ENCODE measurements at places on chromosomes 12 and 14.

DNA sequence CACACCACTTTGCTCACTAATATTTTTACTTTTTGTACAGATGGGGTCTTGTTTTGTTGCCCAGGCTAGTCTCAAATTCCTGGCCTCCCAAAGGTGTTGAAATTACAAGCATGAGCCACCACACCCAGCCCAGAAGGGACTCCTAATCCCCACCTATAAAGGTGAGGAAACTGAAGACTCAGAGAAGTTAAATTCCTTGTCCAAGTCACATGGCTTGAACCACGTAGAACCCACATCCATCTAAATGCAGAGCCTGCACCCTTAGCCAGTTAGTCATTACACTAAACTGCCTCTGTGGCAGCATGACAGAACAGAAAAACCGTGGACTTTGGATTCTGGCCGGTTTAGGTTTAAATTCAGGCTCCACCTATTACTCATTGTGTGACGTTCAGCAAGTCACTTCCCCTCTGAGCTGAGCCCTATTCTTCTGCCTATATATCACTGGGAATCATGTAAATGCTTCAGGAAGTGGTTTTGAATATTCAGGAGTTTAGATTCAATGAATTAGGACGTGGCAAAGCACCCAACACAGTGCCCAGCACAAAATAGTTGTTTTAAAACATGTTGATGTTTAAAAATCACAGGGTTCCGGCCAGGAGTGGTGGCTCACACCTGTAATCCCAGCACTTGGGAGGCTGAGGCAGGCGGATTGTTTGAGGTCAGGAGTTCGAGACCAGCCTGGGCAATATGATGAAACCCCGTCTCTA, 3.0 kb upstream of the CORO1C start:
- peak; percentile 30 for DNase-seq
- H3K27me3 ChIP-seq = no peaks in the 10 kb centered on the region
- peak overlapping the region; percentile 52 for H3K4me3 ChIP-seq
- no peak overlapping the region for H3K27ac ChIP-seq
- H3K36me3 ChIP-seq = no peaks in the 10 kb centered on the region
- H3K4me1 ChIP-seq = peaks cover 34% of the 10 kb centered on the region

- H3K4me3 ChIP-seq = no peak overlapping the region
- H3K27ac ChIP-seq = no peak overlapping the region
- H3K36me3 ChIP-seq = no peaks in the 10 kb centered on the region
- H3K4me1 ChIP-seq = no peaks in the 10 kb centered on the region
- DNase-seq = no peak
These were observed 35.5 kb downstream of the STXBP6 start for GRCh38 chr14:25014440-25014839.

DNA sequence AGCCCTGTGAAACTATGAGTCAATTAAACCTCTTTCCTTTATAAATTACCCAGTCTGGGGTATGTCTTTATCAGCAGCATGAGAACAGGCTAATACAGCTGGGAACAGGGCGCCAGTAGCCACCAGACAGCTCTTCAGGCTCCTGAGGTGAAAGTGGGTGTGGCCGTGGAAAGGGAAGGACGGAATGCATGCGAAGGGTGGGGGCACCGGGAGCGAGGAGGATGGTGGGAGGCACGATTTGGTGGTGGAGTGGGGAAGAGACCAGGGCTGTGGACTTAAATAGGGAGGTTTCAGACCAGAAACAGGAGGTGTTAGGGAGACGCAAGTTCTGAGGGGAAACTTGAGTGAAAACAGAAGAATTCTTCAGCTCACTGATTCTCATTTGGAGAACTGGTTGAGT, 44.1 kb upstream of the CHST11 start:
- no peak for DNase-seq
- peaks cover 14% of the 10 kb centered on the region for H3K4me1 ChIP-seq
- no peak overlapping the region for H3K27ac ChIP-seq
- H3K27me3 ChIP-seq = no peaks in the 10 kb centered on the region

GRCh38 chr12:117051380-117051779, 47.8 kb downstream of the TESC start:
- H3K4me3 ChIP-seq = no peak overlapping the region
- no peak overlapping the region for H3K27ac ChIP-seq
- no peaks in the 10 kb centered on the region for H3K36me3 ChIP-seq
- H3K27me3 ChIP-seq = no peaks in the 10 kb centered on the region
- no peaks in the 10 kb centered on the region for H3K4me1 ChIP-seq

DNA sequence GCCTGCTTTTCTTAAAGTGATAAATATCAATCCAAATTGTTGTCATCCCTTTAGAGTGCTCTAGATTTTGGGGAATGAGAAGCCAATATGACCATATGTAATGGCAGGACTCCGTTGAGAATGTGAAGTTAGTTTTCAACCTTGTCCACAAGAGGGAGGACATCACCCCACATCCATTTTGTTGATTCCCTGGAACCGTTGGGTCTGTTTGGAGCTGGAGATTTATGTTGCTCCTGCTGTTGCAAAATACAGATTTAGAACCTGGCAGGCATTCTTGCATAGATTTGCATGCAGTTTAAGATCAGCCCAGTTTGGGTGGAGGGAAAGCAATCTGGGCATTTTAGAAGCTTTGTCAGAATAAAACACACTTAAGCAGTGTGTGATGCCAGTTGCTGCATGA, 620.1 kb downstream of the NRXN3 start:
- H3K27ac ChIP-seq = no peak overlapping the region
- no peak overlapping the region for H3K4me3 ChIP-seq
- no peaks in the 10 kb centered on the region for H3K4me1 ChIP-seq
- no peaks in the 10 kb centered on the region for H3K27me3 ChIP-seq
- no peaks in the 10 kb centered on the region for H3K36me3 ChIP-seq
- no peak for DNase-seq

GRCh38 chr12:122099280-122099749, 20.8 kb downstream of the MLXIP start:
- H3K27me3 ChIP-seq = no peaks in the 10 kb centered on the region
- H3K36me3 ChIP-seq = no peaks in the 10 kb centered on the region
- peak overlapping the region; percentile 72 for H3K4me3 ChIP-seq
- no peak for DNase-seq

GRCh38 chr12:84413656-84414055, 498.9 kb downstream of the SLC6A15 start:
- no peak overlapping the region for H3K4me3 ChIP-seq
- DNase-seq = no peak
- no peak overlapping the region for H3K27ac ChIP-seq
- no peaks in the 10 kb centered on the region for H3K27me3 ChIP-seq
- no peaks in the 10 kb centered on the region for H3K4me1 ChIP-seq

DNA sequence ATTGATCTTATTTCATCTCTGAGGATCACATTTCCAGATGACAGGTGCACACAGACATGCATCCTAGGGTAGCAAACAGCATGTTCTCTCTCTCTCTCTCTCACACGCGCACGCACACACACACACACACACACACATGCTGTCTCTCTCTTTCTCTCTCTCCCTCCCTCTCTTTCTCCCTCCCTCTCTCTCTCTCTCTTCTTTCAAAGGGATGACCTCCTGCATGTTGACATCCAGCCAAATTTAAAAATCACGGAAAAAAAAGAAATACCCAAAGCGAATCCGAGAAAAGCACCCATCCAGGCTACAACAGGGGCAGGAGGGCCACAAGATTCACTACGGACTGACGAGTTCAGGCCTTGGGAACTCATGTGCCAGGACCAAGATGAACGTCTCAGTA, 2.3 kb downstream of the KSR2 start:
- H3K4me3 ChIP-seq = no peak overlapping the region
- H3K27ac ChIP-seq = no peak overlapping the region
- H3K4me1 ChIP-seq = peaks cover 6% of the 10 kb centered on the region
- no peak for DNase-seq

DNA sequence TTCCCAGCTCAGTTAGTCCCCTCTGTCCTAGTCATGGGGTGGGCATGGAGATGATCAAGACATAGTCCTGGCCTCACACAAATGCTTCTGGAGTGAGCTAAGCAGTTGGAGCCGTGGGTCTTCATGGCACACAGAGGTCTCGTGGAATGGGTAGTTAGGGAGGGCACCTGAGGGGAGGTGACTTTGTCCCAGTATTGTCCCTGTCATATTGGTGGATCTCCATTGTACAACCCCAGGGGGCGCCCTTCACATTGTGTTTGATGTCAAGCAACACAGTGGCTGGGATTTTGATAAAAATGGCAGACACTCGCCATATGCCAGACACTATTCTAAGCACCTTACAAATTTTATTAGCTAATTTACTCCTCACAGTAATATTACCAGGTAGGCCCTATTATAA, 175.4 kb upstream of the LHX5 start:
- no peak overlapping the region for H3K4me3 ChIP-seq
- peaks cover 35% of the 10 kb centered on the region for H3K27me3 ChIP-seq
- H3K36me3 ChIP-seq = no peaks in the 10 kb centered on the region

DNA sequence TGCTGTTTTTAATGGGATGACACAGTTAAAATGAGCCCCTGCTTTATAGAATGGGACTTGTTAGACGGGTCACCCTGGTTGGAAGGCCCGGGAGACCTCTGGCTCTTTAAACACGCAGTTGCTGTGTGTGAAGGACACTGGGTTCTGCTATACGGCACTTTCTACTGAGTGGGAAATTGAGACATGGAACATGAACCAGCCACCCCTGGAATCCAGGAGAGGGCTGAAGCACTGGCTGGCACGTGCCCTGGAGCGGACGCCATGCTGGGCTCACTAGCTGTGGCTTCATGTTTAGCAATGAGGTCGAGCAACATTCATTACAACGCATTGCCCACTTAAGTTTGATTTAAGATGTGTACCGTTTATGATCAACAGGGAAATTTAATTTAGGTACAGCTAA, 23.9 kb downstream of the CACNA1C start:
- peaks cover 2% of the 10 kb centered on the region for H3K36me3 ChIP-seq
- no peaks in the 10 kb centered on the region for H3K27me3 ChIP-seq
- DNase-seq = no peak
- H3K4me3 ChIP-seq = no peak overlapping the region

DNA sequence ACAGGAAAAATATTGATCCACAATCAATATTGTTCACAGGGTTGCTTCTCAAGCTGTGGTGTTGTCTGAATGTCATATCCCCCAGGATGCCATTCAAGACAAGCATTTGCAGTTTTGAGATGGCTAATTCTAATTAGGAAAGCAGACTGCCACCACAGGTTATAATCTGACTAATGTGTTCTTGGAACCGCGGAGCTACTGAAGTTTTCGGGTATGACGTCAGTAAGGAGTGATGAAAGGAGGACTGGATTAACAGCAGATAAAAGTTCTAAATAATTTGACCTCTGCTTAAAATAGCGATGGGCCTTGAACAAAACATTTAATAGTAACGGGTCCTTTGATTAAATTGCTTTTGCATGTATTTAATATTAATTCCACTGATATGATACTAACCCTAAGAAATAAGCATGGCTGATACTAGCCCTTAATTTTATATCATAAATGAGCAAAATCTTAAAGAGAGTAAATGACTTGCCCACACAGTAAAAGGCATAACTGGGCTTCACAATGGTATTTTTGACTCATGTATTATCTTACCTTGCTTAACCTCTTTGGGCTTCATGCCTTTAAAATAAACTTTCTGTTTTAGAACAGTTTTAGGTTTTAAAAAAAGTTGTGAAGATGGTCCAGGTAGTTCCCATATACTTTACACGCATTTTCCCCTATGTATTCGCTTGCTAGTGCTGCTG, 50.3 kb downstream of the TSHR start:
- no peak overlapping the region for H3K27ac ChIP-seq
- H3K4me1 ChIP-seq = no peaks in the 10 kb centered on the region
- H3K36me3 ChIP-seq = no peaks in the 10 kb centered on the region
- peaks cover 19% of the 10 kb centered on the region for H3K27me3 ChIP-seq
- H3K4me3 ChIP-seq = no peak overlapping the region
- no peak for DNase-seq

- DNase-seq = no peak
- no peaks in the 10 kb centered on the region for H3K36me3 ChIP-seq
- H3K27me3 ChIP-seq = no peaks in the 10 kb centered on the region
- no peak overlapping the region for H3K27ac ChIP-seq
- no peaks in the 10 kb centered on the region for H3K4me1 ChIP-seq
- no peak overlapping the region for H3K4me3 ChIP-seq
These were observed 180.3 kb downstream of the RAD51B start for GRCh38 chr14:67999705-68000384.

- no peak overlapping the region for H3K27ac ChIP-seq
- no peaks in the 10 kb centered on the region for H3K4me1 ChIP-seq
- H3K36me3 ChIP-seq = peaks cover 2% of the 10 kb centered on the region
- H3K27me3 ChIP-seq = no peaks in the 10 kb centered on the region
- no peak overlapping the region for H3K4me3 ChIP-seq
These were observed 117.7 kb upstream of the RPL10L start for GRCh38 chr14:46769292-46769691.

DNA sequence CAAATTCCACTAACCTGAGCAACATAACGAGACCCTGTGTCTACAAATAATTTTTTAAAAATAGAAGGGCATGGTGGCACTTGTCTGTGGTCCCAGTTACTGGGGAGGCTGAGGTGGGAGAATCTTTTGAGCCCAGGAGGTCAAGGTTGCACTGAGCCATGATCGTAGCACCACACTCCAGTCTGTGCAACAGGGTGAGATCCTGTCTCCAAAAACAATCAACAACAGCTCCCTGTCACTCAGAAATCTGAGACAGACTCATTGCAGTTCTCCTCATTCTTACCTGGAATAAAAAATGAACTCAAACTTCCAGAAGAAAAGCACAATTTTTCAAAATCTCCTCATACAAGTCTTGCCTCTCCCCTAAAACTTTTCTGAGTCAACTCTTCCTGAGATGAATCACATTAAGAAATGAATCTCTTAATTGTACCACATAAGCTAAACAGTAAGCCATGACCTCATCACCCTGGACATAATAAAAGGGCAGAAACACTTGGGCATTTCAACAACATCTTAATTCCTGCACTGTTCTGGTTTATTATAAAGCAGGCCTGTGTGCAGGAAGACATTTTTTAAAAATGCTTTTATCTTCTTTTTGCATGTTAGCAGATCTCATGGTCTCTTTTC, 214.3 kb upstream of the CDKN3 start:
- DNase-seq = no peak
- H3K36me3 ChIP-seq = no peaks in the 10 kb centered on the region
- peaks cover 42% of the 10 kb centered on the region for H3K27me3 ChIP-seq
- no peak overlapping the region for H3K27ac ChIP-seq

- peaks cover 14% of the 10 kb centered on the region for H3K4me1 ChIP-seq
- no peaks in the 10 kb centered on the region for H3K36me3 ChIP-seq
- peaks cover 6% of the 10 kb centered on the region for H3K27me3 ChIP-seq
- DNase-seq = peak; percentile 43
- H3K4me3 ChIP-seq = peak overlapping the region; percentile 53
These were observed 47.7 kb upstream of the MAP3K9 start for GRCh38 chr14:70856851-70857495.

DNA sequence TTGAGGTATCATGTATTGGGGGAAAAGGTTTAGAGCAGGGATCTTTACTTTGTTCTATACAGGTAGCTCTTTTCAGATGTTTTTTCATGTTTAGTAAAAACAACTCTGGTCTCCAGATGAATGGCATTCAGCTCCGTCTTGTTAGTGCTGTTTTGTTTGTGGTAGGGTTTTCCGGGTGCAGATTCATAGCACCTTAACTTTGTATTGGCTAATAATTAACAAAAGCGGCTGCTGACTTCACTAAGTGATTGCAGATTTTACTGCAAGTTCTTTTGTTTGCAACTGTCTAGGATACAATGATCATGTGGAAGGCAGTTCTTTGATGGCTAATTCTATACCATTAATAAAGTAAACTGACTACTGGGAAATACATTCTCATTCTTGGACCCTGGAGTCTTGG, 32.2 kb upstream of the BHLHE41 start:
- H3K4me3 ChIP-seq = no peak overlapping the region
- H3K27me3 ChIP-seq = peaks cover 21% of the 10 kb centered on the region
- no peaks in the 10 kb centered on the region for H3K4me1 ChIP-seq
- DNase-seq = no peak
- no peaks in the 10 kb centered on the region for H3K36me3 ChIP-seq

GRCh38 chr14:83697099-83697498, 1832.8 kb upstream of the FLRT2 start:
- no peak overlapping the region for H3K27ac ChIP-seq
- no peak for DNase-seq
- H3K27me3 ChIP-seq = no peaks in the 10 kb centered on the region

Data from activated T-cell treated with anti-CD3 and anti-CD28 coated beads, Interleukin-2, amount 50 U/mL, for 72 hours (primary cell).